ENCODE measurements at places on chromosomes 7 and 10. TPM values are rescaled to one million over a fixed set of nuclear protein-coding genes. Genes with fewer than 3 reads are reported as not detected.

- DNase-seq: no peak
- H3K27me3 ChIP-seq: no peaks in the 10 kb centered on the region
- H3K4me1 ChIP-seq: no peaks in the 10 kb centered on the region
- no peaks in the 10 kb centered on the region for H3K36me3 ChIP-seq
Observed at GRCh38 chr10:99791831-99792230, 9.4 kb downstream of the ABCC2 start.

DNA sequence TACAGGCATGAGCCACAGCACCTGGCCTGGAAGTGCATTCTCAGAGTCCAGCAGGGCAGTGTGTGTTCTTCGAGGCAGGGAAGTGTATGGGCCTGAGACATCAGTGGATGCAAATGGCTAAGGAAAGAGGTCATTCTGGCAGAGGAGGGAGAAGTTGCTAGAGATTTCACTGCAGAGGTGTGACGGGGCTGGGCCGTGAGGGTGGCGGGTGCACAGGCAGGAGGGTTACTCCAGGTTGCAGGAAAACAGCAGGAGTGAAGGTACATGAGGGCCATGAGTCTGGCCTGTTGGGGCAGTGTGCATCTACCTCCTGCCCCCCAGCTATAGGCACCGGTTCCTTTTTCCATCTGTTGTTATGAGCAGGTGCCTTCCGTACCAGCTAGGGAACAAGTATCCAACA, 29.3 kb downstream of the COL26A1 start:
- H3K4me3 ChIP-seq: no peak overlapping the region
- H3K27me3 ChIP-seq: no peaks in the 10 kb centered on the region
- DNase-seq: no peak
- peaks cover 16% of the 10 kb centered on the region for H3K4me1 ChIP-seq
- no peaks in the 10 kb centered on the region for H3K36me3 ChIP-seq
- no peak overlapping the region for H3K27ac ChIP-seq

DNA sequence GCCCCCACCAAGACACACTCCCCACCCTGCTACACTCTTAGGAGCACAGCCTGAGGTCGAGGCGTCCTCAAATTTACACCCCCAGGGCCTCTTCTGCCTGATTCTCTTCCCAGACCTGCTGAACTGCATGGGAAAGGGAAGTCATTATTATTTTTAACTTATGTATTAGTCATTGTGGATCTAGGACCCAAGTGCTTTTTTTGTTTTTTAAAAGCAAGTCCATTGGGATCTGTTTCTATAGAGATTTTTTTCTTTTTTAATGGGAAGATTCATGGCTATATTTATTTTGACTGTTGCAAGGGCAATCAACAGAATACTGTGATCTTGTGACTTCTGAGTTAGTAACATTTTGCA, 203.8 kb downstream of the ZMYND11 start:
- DNase-seq: no peak
- peaks cover under 1% of the 10 kb centered on the region for H3K4me1 ChIP-seq
- H3K4me3 ChIP-seq: no peak overlapping the region
- H3K36me3 ChIP-seq: no peaks in the 10 kb centered on the region
- H3K27ac ChIP-seq: no peak overlapping the region

SPDYE5 gene
- total RNA-seq: not detected

NEBL gene
- total RNA-seq: 0.17 TPM
